Activated CD4-positive, alpha-beta T cell treated with anti-CD3 and anti-CD28 coated beads for 36 hours (primary cell): ENCODE measurements at places on chromosomes 12 and 14. TPM values are rescaled to one million over a fixed set of nuclear protein-coding genes. Genes with fewer than 3 reads are reported as not detected.
A peak's percentile ranks its signal among the peaks of the same experiment; 100 is the strongest.

MAGOHB gene
- total RNA-seq, result 89.3 TPM

CCDC88C gene
- total RNA-seq, result 73.7 TPM

NGB gene
- not detected for total RNA-seq

TAS2R8 gene
- total RNA-seq, result not detected

SMOC1 gene
- total RNA-seq, result not detected

ZNF740 gene
- 34.9 TPM for total RNA-seq

PRB2 gene
- not detected for total RNA-seq

GRCh38 chr14:70069186-70069585, 119.6 kb downstream of the SLC8A3 start:
- no peak for DNase-seq

DNA sequence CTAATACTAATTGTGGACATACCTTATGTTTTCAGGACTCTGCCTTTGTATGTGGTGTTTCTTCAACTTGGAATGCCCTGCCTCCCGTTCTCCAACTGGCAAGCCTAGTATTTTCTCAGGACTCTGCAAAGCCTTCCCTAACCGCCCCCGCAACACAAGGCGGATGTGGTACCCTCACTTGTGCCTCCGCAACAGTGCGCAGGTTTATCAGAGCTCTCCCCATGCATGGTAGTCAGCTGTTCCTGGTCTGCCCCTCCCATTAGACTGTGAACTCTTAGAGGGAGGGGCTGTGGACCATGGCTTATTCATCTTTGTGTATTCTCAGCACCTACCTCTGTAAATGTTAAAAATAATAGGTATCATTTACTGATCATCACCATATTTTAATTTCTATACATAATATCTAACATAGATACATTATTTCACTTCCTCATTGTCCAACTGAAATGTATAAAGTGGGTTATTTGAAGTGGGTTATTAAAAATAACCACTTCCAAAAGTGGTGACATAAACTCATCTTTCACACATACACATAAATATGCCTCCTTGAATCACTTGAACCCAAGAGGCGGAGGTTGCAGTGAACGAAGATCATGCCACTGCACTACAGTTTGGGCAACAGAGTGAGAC, 9.0 kb downstream of the LPAR5 start:
- peak; percentile 37 for DNase-seq

DNA sequence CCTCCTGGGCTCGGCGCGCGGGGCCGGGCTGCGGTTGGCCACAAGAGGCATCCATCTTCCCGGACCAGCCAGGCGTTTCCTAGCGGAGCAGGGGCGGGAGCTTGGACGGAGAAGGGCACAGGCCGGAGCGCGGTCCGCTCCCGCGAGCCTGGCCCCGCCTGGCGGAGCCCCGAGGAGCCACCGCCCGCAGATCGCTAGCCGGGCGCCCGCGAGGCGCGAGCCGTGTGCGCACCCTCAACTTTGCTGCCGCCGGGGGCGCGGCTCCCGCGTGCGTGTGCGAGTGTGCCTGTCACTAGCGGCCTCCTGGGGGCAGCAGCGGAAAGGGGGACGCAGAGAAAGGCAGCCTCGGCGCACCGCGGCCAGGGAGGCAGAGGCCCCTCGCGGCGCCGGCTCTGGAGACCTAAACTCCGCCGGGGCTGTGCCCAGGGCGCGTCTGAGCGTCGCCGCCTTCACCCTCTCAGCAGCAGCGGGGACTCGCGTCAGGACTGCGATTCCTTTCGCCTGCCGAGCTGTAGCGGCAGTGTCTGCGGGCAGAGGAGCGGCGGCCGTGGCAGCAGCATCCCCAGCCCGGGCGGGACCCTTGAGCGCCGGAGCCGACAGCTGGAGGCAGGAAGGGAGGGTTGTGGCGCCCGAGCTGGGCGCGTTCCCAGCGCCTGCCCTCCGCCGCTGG, 644 bp upstream of the SRGAP1 start:
- DNase-seq, result peak; percentile 89

- no peak for DNase-seq
Measured at GRCh38 chr12:110561471-110562201, 21.5 kb downstream of the PPTC7 start.

DNA sequence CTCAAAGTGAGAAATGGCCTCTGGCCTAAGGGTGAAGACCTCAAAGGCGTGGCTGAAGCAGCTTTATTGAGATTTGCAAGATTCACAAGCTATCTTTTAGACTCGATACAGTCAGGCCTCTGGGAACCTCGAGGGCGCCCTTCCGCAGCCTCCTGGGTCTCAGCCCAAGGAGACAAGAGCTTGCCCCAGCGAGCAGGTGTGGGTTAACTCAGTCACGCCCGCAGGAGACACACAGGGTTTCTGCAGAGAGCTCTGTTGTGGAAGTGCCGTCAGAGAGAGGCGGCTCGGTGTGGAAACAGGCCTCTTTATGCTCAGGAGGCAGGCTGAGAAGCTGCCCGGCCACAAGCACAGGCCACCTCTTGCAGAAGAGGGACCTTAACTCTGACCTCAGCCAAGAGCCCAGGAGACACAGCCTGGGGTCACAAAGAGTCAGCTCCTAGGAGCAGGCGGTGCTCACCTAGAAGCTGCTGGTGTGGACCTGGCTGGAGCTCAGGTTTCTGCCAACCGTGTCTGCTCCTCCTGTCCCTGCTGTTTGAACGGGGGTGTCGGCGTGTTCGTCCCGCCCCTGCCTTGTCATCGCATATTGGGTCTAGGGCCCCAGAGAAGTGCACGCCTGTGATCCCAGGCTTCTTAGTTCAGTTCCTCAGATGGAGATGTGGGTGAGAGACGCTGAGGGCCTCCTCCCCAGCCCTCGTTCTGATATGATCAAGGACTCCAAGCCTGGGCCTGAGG, 42.1 kb upstream of the FBRSL1 start:
- peak; percentile 23 for DNase-seq

- DNase-seq, result no peak
Measured at GRCh38 chr14:20472536-20473169, 3.4 kb downstream of the PNP start.

- no peak for DNase-seq
Measured at GRCh38 chr14:31252865-31253264, 45.3 kb upstream of the HECTD1 start.

- DNase-seq, result no peak
Measured at GRCh38 chr14:94998685-94999084, 158.6 kb downstream of the DICER1 start.
